Osteoblast (primary cell): ENCODE measurements at places on chromosomes 5 and 9.
A peak's percentile ranks its signal among the peaks of the same experiment; 100 is the strongest.

DNA sequence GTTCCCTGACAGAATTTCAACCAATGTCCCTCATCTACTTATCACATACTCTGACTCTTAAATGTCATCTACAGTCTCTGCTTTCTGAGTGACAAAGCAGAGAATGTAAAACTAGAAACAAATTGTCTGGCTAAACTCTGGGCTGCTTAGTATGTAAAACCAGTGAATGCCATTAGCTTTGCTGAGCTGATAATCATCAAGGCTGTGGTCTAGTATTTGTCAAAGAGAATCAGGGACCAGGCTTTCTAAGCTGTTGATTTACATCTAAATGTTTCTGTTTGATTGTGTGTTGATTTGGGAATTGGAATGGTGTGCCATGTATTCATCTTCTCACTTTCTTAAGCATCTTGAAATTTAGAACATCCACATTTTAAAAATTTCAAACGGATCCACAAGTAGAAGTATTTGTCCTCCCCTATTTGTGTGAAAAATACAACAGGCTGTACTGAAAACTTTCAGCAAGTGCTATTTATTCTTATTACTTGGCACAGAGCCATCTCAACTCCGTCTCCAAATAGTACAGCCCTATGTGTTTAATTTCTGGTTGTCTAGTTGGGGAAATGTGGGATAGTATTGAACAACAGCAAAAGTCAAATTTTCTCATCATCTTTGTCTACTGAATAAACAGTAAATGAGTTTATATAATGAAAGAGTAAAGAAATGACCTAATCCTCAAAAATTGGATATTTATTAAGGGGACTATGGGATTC, 251.5 kb downstream of the KCTD16 start:
- peak; percentile 17 for DNase-seq

DNA sequence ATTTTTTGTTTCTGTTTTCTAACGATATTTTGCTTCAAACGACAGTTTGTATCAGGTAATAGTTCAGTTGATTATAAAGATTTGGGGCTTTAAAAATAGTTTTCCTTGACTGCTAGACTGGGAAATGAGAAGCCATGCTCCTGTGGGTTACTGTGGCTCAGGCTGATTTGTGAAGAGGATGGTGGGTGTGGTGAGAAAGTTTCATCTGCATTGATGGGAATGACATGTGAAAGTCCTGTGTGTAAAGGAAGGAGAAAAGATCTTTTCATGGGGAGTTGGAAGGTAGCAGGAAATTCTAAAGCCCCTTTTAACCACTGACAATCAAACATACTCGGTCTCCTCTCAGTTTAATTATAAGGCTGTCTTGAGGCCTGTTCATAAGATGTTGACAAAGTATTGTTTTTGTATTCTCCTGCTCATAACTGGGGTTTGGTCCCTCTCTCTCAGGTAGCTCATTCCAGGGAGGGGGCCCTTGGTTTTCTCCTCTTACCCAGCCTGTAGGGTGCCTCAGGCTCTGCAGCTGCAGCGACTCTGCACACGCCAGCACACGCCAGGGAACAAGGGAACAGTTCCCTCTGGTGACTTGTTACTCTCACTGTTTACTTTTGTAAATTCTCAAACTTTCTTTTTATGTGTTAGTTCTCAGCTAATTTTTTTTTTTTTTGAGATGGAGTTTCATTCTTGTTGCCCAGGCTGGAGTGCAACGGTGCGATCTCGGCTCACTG, 91.6 kb downstream of the CARTPT start:
- DNase-seq: peak; percentile 23

- DNase-seq: no peak
Measured at GRCh38 chr5:102911973-102912372, 156.9 kb downstream of the PAM start.

GRCh38 chr5:142053426-142054151, 40.8 kb upstream of the GNPDA1 start:
- DNase-seq: peak; percentile 81

GRCh38 chr9:112487799-112488340, 1.2 kb downstream of the KIAA1958 start:
- peak; percentile 79 for DNase-seq

- DNase-seq: no peak
Measured at GRCh38 chr9:85268131-85268530, 473.6 kb downstream of the AGTPBP1 start.

GRCh38 chr9:33234511-33235467, 5.2 kb upstream of the SPINK4 start:
- peak; percentile 60 for DNase-seq

GRCh38 chr5:126909856-126910255, 120.5 kb downstream of the MARCHF3 start:
- DNase-seq: no peak

GRCh38 chr9:104961238-104961637, 33.3 kb upstream of the ABCA1 start:
- DNase-seq: peak; percentile 53

DNA sequence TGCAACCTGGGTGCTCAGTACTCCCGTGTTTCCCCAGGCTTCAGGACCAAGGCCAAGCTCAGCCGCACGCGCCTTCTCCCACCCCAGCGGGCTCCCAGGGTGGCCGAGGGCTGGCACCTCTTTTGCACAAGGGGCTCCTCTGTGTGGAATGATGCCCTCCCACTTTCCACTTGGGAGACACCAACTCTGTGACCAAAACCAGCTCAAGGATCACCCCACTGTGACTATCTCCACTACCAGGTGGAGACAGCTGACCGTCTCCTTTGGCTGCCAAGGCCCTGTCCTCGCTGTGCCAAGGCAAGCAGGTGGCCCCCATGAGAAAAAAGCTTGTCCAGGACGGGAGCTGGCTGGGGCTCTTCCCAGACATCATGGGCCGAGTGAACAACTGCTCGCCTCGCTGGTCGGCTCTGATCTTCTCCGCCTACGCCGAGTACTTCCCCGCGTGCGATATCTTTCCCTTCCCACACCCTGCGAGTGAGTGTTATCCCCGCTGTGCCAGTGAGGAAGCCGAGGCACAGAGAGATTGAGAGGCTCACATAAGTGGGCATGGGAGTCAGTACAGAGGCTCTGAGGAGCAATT, 132.8 kb downstream of the ZNF354C start:
- DNase-seq: peak; percentile 68

GRCh38 chr5:177403102-177403791, 2.8 kb upstream of the PFN3 start:
- DNase-seq: no peak

GRCh38 chr9:76846297-76846696, 59.6 kb downstream of the PRUNE2 start:
- DNase-seq: no peak

DNA sequence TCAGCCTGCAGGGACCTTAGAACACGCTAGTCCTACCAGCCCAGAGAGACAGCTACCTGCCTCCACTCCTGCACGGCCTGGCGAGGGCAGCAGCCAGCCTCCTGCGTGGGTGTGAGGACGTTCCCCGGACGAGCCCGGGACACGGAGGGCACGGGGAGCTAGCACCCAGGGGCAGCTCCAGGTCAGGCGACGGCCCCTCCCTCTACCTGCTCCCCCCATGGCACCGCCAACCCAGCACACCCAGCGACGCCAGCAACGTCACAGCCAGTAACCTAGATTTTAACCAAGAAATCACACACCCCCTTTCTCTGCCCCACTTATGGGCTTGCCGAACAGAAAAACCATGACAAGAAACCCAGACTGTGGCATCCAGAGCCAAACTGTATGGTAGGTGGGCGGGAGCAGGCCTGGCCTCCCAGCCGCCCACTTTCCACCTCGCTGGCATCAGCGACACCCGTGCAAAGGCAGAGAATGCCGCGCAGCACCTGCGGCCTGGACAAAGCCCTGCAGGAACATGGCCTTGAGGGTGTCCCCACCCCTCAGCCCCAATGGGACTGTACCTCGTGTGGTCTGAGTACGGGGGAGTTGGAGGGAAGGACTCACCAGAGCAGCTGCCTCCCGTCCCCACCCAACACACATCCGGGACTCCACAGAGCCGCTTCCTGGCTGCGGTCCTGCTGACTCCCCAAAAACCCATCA, 47.9 kb downstream of the NACC2 start:
- peak; percentile 70 for DNase-seq

DNA sequence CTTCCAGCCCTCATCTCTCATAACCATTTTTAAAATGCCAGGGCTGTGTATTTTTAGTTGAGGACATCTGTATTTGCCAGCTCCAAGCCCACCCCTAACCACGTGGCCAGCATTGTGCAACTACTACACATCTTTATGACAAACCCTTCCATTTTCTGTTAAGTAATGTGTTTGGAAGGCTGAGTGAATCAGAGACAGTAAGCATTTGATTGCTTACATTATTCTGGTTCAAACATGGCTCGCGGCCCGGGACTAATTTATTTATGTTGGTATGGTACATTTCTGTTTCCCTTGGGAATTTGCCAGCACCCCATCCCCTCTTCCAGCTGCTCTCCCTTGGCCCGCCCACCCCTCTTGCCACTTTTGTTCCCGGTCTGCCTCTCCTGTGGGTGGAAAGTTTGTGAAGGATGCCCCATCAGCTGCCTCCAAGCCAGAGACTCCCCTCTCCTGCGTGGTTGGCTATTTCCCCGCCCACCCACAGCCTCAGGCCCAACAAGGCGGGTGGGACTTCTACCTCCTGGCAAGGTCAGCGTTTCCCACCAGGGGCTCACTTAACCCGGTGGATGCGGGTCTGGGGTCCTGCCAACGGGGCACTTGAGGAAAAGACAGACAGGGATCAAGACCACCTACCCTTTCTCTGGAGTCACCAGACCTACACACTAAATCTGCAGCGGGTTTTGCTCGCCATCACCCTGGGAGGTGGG, 162.2 kb downstream of the HSD17B3 start:
- DNase-seq: peak; percentile 90

DNA sequence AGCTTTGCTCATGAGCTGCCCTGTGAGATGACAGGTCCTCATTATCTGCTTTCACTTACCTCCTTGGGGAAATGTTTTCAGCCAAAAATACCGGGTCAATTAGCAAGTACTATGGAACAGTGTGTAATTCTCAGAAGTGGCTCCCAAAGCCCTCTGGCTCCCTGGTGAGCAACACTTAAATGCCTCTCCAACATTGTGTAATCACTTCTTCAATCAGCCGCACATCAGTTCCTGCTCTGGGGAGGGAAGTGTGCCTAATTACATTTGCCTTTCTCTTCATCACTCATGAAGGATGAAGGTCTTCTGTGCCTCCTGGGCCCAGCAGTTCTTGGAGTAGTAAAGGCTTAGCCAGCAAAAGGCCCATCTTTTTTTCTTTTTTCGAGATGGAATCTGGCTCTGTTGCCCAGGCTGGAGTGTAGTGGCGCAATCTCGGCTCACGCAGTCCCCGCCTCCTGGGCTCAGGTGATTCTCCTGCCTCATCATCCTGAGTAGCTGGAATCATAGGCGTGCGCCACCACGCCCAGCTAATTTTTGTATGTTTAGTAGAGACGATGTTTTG, 23.1 kb downstream of the NIM1K start:
- no peak for DNase-seq

GRCh38 chr9:121870271-121870670, 218.8 kb downstream of the DAB2IP start:
- no peak for DNase-seq

GRCh38 chr9:32590476-32590875, 17.5 kb upstream of the NDUFB6 start:
- no peak for DNase-seq

- no peak for DNase-seq
Measured at GRCh38 chr9:94821098-94821887, 94.8 kb downstream of the AOPEP start.

GRCh38 chr5:82812575-82812974, 264.6 kb downstream of the TMEM167A start:
- DNase-seq: peak; percentile 62

GRCh38 chr5:73154208-73155006, 18.6 kb upstream of the TMEM174 start:
- no peak for DNase-seq

DNA sequence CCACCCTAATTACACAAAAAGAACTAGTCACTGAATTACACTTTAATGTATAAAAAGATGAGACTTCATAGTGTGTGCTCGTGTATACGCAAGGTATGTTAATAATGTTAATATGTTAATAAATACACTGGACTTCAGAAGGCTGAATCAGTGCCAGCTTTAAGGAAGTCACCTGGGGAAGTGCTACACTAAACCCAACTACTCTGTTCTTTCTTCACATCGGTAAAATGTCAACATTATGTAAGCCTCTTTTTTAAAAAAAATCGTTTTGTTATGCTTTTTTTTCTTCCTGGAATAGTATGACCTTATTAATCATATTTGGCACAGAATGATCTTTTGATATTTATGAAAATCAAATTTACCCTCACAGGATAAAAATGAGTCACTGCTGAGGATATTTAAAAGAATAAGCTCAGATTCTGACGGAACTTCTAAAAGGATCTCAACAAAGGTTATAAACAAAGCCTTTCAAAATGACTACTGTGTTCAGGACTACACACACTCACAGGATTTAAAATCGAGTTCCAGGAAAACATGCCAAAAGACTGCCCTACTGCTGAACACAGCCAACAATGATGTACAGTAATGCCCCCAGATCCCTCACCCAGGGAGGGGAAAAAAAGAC, 75.9 kb downstream of the AUH start:
- no peak for DNase-seq

- peak; percentile 41 for DNase-seq
Measured at GRCh38 chr9:92963831-92964606, 16.7 kb downstream of the FGD3 start.

GRCh38 chr5:88691230-88691582, 191.8 kb downstream of the MEF2C start:
- DNase-seq: peak; percentile 30

GRCh38 chr9:124934290-124934689, 6.6 kb downstream of the GOLGA1 start:
- DNase-seq: no peak

- no peak for DNase-seq
Measured at GRCh38 chr9:1946526-1947283, 68.4 kb upstream of the SMARCA2 start.

DNA sequence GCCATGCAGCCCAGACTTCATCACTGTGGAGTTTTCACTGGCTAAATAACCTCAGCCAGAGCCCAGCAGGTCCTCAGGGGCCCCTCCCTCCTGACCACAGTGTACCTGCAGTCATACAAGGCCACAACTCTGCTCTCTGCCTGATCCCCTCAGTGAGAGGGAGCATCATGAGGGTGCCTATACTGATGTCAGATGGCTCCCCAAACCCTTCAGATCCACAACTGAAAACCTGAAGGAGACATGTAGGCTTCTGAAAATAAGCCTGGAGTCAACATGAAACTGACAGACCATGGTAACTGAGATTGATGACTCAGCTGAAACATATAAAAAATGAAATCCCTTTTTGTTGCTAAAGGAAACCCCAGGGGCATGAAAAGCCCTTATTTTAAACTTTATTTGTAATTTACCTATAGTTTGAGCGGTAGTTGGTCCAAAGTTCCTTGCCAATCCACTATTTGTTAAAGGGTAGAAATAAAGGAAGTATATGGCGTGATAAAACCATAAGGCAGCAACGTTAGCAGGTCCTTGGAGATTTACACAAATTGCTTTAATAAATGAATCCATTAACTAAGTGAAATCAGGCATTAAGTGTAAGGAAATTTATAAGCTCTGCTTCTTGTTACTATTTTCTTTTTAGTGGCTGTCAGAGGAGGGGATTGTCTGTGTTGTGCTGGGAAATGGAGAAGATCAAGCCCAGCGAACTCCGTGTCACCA, 68.3 kb downstream of the FGF1 start:
- DNase-seq: no peak

- DNase-seq: no peak
Measured at GRCh38 chr5:125293726-125294125, 547.3 kb upstream of the ZNF608 start.

GRCh38 chr9:72332351-72332750, 32.7 kb downstream of the ZFAND5 start:
- DNase-seq: no peak
